ENCODE measurements at places on chromosomes 3 and 15.

DNA sequence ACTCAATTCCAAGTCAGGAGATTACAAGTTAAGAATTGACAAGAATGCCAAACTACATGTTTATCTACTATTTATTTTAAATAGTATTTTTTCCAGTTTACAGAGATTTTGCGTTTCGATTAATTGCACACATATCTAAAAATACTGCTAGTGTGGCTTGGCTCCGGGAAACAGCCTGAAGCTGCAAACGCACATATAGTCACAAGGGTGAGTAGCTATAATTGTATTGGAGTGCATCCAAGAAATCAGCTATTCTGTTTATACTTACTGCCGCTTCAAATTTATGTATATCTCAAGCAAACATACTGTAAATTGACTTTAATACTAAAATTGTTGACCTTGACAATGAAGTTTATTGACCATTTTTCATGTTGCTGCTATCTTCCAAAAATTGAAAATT is 77.0 kb upstream of the PLSCR5 start:
- no peak for DNase-seq

DNA sequence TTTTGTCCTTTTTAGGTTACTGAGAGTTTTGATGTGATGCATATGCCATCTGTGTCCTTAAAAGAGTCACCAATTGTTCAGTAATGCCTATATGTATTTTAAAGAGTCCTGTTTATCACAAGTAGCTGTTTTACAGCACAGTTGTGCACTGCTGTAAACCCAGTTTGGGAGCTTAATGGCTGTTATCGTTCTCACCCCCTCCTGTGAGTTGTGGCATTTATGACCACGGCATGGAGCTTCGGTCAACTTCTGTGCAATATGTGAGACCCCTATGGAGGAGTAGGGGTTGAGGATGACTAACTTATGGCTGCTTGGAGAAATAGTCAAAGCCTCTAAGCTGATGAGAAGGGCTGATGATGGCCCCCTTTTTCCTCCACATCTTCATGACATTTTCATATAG is 67.2 kb downstream of the ARHGEF26 start:
- peak; percentile 26 for DNase-seq

- no peak for DNase-seq
These were observed 370.0 kb downstream of the WDR72 start for GRCh38 chr15:53389271-53390037.

DNA sequence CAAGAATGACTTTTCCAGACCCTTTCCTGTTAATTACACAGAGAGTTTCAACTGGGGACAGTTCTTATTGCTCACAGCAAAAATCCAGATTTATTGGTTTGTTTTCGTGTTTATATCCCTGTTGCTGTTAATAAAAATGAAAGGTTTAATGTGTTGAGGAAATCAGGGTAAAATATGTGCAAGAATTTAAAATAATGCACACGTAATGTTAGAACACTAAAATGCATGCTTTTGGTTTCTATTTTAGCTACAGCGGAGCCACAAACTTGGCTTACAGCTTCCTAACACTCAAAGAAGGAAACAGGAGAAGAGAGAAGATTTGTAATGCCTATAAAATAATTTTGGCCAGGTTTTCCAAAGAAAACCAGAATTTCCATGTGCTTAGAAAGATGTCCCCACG is 62.7 kb downstream of the CASR start:
- no peak for DNase-seq

DNA sequence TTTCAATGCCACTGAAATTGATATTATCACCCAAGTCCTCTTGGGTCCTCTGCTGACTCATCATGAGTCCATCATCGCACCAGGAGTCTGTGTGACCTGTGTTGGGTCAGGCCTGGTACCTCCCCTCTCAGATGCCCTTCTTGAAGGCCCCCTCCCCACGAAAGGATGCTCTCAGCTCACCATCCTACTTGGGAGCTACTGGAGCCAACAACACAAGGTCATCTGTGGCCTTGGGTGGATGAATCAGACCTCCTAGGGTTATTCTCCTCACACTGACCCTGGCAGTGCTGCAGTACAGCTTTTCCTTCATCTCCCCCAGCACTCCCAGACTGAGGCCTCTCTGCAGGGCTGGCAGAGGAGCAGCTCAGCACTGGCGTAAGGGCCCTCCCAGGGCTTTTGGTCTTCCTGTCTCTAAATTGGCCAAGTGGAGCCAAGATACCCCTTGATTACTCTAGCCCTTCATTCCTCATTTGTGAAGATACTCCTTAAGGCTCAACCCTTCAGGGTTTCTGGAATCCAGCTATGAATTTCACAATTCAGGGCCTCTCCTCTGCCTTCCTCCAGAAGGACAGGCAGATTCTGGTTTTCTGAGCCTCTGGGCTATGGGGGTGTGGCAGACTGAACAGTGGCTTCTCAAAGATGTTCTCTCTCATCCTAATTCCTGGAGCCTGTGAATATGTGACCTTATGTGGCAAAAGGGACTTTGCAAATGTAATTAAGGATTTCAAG is 80.7 kb upstream of the GSK3B start:
- DNase-seq = no peak

GRCh38 chr3:137191133-137191923 is 233.5 kb downstream of the IL20RB start:
- no peak for DNase-seq

DNA sequence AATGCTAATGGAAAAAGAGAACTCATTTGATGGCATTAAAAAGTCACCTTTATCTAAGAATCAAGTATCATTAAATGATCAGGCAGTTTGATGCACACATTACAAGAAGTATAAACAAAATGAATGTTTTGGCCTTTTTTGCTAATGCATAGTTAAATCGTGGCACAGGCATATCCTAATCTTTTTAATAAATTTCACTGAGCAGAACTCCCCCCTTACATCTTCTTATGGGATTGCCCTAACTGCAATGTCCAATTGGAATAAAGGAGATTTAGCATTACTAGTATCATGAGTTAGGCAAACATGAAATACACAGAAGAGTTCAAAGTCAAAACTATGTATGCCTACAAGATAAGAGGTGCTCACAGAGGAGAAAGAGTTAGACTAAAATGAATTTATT is 32.7 kb downstream of the USF3 start:
- DNase-seq = no peak

- no peak for DNase-seq
These were observed 9.1 kb upstream of the SLC9C1 start for GRCh38 chr3:112302881-112303763.

- no peak for DNase-seq
These were observed 205.3 kb upstream of the WNT5A start for GRCh38 chr3:55692295-55692956.

GRCh38 chr3:124660599-124660998 is 69.7 kb upstream of the UMPS start:
- no peak for DNase-seq

GRCh38 chr3:170107941-170108340 is 70.1 kb downstream of the GPR160 start:
- no peak for DNase-seq

DNA sequence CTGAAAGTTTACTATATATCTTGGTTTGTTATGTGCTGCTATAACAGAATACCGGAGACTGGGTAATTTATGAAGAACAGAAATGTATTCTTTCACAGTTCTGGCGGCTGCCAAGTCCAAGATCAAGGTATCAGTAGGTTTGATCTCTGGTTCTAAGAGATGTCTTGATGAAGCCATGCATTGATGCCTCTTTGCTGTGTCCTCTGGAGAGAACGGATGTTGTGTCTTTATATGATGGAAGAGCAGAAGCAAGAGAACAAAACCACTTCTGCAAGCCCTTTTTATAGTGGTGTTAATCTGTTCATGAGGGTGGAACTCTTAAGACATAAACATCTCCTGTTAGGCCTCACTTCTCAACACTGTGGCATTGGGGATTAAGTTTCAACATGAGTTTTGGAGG is 62.7 kb downstream of the TCF12 start:
- peak; percentile 73 for DNase-seq

- DNase-seq = no peak
These were observed 691.1 kb upstream of the NAALADL2 start for GRCh38 chr3:174168026-174168425.
